Myocyte (in vitro differentiated cells): ENCODE measurements at places on chromosomes 6 and 20.

- no peak for DNase-seq
These were observed 197.2 kb upstream of the THEMIS start for GRCh38 chr6:128098000-128098581.

DNA sequence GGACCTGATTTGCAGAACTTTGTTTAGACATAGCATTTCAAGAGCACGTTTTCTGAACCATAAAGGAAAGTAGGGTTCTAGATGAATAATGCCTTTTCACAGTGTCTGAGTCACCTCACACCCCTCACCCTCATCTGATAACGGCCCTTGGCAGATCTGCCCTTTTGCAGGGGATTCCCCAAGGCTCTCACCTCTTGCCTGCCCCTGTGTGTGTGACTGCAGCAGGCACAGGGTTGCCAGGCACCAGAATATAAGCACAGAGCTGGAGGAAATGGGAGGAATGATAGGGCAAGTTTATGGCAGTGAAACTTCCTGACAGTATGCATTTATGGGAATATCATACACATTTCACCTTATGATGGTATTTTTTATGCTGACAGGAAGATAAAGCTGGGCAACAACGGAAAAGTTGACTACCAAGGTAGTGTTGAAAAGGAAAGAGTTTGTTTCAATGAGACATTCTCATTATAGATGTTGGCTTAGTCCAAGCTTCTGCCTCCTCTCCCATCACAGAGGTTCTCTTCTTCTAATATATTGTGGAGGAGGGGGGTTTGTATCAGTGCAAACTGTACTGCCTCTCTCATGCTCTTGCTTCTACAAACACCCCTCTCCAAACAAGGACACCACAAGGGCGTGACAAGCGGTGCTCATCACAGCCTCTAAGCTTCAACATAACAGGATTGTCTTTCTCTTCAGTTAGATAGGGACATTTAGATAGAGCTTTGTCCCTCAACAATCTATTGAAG lies 101.5 kb upstream of the BACH2 start:
- no peak for DNase-seq

- peak; percentile 85 for DNase-seq
These were observed 74.0 kb upstream of the XRN2 start for GRCh38 chr20:21229163-21229562.

DNA sequence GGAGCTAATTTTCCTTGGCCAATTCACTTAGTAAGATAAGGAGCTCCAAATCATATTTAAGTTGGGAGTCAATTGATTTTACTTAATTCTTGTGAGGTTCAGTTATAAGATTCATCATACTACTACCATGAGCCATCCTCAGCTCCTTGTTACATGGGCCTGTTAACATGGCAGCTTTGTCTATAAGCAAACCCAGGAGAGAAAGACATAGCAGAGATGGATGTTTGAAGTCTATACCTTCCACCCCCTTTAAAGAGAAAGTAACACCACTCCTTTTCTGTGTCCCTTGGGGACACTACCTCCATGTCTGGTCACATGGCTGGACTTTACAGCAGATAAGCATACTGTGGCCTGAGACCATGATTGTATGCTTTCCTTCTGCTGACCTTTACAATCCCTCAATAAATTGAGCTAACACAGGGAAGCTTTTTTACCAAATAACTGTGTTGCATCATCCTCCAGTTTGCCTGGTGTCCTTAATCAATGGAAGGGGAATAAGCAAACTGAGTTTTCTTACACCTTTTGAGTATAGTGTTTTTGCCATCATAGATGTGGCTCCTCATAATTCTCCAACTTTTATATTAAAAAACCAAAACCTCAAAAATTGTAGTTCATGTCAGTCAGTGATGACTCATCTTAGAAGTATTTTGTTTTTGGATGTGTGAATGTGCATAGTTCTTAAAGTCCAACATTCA lies 9.8 kb upstream of the ZNFX1 start:
- DNase-seq: peak; percentile 43

GRCh38 chr20:34445177-34446065 lies 70.8 kb upstream of the DYNLRB1 start:
- no peak for DNase-seq

GRCh38 chr6:118506071-118506638 lies 41.9 kb upstream of the PLN start:
- peak; percentile 51 for DNase-seq

- DNase-seq: no peak
These were observed 193.3 kb downstream of the CLIC5 start for GRCh38 chr6:45822246-45822812.

DNA sequence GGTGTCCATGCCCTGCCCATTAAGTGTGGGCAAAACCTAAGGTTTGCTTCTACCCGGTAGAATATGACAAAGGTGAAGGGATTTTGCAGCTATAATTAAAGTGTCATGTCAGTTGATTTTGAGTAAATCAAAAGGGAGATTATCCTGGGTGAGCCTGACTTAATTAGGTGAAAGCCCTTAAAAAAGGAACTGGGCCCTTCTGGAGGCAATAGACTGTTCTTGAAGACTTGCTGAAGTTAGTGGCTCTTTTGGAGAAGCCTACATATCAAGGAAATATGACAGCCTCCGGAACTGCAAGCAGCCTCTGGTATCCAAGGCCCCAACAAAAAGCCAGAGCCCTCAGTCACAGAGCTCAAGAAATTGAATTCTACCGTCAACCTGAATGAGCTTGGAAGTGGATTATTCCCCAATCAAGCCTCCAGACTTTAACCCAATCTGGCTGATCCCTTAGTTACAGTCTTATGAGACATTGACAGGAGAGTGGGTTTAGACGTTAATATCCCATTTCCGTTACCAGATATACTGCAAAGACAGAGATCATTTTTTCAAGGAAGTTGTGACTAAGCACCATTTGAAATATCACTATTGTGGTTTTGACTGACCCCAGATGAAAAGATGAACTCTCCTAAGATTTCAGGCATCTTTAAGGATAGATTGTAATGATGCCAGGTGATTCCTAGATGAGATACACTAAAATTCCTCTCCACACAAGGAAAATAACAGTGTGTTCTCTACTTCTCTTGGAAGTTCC lies 303.4 kb downstream of the PLCB1 start:
- DNase-seq: no peak

GRCh38 chr20:64040231-64041039 lies 4.5 kb downstream of the C20orf204 start:
- no peak for DNase-seq

DNA sequence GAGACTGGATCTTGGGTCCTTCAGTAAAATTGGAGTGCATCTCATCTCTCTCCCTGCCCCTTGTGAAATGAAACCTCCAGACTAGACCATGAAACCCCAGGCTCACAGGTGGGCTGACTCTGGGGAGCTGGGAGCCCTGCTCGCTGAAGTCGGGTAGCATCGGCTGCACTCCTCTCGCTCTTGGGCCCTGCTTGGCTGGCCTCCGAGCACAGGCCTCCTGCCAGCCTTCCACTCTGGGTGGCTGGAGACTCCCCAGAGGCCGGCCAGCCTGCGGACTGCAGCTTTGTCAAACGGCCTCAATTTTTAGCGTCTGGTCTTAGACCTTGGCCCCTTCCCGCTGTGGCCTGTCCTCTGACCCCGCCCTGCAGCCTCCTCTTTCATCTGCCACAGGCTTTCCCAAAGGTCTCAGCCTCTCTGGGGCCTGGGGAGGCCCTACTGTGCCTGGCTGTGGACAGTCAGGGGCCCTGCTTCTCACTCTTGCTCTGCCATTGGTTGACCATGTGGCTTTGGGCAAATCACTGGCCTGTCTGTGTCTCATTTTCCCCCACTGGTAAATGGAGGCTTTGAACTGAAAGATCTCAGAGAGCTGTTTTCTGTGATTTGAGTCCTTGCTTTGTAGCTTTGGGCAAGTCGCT lies 45.1 kb downstream of the SRC start:
- no peak for DNase-seq

GRCh38 chr20:53959911-53960578 lies 110.3 kb downstream of the BCAS1 start:
- DNase-seq: peak; percentile 57

GRCh38 chr6:119483908-119484307 lies 134.3 kb upstream of the MAN1A1 start:
- no peak for DNase-seq

DNA sequence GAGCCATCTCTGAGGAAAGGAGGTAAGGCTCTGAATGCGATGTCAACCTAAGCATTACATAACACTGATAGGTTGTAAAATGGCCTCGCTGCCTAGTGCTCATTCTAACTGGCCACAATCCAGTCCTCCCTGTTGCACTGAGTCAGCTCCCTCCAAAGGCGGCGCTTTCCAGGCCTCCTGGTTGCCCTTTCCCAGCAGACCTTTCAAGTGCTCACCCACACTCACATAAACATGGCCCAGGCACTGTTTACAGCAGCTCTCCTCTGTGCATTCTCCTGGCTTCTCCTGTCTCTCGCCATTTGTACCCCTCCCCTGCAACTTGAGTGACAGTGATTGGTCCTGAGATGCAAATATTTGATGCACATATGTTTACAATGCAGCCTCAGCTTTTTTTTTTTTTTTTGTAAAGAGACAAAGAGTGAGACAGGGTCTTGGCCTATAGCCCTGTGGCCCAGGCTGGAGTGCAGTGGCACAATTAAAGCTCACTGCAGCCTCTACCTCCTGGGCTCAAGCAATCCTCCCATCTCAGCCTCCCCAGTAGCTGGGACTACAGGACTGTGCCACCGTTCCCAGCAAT lies 36.8 kb upstream of the PRND start:
- no peak for DNase-seq

- no peak for DNase-seq
These were observed 193.7 kb downstream of the GPX5 start for GRCh38 chr6:28719275-28719940.

DNA sequence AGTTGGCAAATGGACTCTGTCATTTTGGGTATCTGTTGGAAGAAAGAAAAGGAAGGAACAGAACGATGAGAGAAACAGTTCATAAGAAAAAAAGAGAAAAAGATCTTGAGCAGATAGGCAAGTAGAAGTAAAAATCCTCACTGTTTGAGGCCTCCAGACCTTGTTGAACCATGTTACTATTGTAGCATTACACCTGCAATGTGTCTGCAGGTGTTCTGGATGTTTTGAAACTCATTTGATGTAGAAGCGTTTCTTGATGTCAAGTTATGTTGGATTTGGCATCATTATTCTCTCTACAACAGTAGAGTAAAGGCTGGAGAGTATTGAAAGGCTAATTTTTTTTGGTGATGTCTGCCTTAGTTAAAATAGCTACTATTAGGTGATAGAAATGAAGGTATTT lies 108.7 kb downstream of the CARMIL1 start:
- DNase-seq: no peak

DNA sequence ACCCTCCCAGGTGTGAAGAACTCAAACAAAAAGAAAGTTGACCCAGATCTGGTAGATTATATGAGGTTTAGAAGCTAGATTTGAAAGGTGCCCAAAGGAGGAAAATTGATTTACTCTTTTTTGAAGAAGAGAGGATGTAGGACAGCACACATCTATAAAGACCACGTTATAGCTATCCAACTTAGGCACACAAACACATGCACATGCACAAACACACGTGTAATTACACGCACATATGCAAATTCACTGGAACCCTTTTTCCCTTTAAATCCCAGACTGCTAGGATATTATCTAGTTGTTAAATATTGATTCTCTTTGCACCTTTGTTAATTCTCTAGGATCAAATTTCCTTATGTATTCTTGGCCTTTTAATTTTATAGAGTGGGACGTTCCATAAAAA lies 272.8 kb upstream of the TBX18 start:
- DNase-seq: no peak

- no peak for DNase-seq
These were observed 133.8 kb downstream of the LRRC1 start for GRCh38 chr6:53928641-53929040.

DNA sequence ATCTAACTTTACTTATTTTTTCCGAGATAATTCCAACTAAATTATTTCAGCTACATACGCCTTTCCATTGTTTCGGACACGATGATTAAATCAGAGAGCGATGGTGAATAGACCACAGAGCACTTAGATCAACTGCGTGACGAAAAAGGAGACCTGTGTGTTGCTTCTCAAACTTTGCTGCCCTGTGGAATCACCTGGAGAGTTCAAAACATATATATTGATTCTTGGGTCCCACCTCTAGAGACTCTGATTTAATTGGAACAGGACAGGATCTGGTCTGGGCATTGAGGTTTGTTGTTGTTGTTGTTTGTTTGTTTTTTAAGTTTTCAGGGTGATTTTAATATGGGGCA lies 401 bp upstream of the TNFRSF21 start:
- no peak for DNase-seq

DNA sequence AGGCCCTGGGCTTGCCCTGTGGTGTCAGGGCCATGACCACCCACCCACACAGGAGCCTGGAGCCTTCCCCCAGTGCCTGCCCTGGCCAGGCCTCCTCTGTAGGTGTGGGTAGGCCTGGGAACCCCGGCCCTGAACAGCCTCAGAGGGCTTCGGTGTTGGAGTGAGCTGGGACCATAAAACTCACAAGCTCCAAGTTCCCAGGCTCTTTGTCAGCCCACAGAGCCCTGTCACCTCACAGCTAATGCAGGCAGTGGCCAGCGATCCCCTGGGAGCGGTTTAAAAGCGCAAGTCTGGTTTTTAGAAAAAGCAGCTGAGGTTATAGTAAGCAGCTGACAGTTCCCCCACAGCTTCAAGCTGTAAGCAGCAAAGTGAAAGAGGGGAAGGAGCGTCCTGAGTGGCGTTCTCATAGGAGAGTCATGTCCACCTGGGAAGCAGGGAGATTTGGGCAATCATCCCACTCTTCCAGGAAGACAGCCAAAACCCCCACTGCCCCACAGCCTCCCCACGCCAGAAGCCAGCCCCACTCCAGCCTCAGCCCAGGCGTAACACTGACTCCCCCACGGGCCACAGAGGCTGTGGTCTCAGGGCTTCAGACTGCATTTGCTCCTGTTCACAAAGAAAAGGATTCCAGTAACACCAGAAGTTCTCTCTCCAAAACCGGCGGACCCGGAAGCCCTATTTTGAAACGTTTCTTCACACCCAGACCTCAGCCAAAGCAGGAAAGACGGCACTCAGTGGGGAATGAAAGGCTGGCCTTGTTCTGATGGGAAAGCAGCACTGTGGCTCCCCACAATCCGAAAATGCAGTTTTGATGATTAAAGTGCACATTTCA lies 34.3 kb upstream of the FOXC1 start:
- peak; percentile 94 for DNase-seq

GRCh38 chr6:47655719-47656595 lies 42.4 kb upstream of the ADGRF4 start:
- DNase-seq: peak; percentile 69

GRCh38 chr6:85066266-85066665 lies 301.9 kb upstream of the TBX18 start:
- DNase-seq: no peak

DNA sequence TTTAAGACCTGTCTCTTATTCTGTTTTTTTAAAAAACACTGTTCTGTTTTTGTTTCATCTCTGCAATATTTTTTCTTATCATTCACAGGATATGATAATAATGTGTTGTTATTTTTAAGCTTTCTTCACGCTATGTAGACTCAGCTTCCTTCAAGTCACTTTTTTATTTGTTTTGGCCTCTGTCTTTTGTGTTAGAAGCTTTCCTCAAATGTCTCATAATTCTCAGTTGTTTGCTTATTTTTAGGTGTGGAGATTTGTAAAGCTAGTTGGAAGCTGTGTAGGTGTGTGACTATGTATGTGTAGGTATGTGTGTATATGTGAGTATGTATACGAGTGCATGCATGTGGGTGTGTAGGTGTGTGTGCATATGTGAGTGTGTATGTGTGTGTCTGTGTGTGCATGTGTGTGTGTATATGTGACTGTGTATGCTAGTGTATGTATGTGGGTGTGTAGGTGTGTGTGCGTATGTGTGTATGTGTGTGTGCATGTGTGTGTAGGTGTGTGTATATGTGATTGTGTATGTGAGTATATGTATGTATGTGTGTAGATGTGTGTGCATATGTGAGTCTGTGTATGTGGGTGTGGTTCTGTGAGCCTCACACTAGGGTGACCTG lies 16.3 kb upstream of the VEGFA start:
- no peak for DNase-seq
